Stomach (tissue), 19 donors: ENCODE measurements at places on chromosomes 12 and 14. TPM values are rescaled to one million over a fixed set of nuclear protein-coding genes. Genes with fewer than 3 reads are reported as not detected.

The CDKN1B gene
- 42.0 TPM for total RNA-seq

The CLEC4D gene
- 1.8 TPM for total RNA-seq

The ATP5F1B gene
- total RNA-seq = 386 TPM

The TMPRSS12 gene
- total RNA-seq = not detected

The PDE3A gene
- total RNA-seq = 19.4 TPM

The BTBD6 gene
- total RNA-seq = 13.4 TPM

The TMEM119 gene
- 16.2 TPM for total RNA-seq

The SLC6A13 gene
- total RNA-seq = not detected
